Stimulated activated CD8-positive, alpha-beta memory T cell treated with anti-CD3 and anti-CD28 coated beads, Interleukin-4, amount 100 ng/mL, for 24 hours (primary cell): ENCODE measurements at places on chromosomes 2 and 18.

GRCh38 chr18:6044773-6045172 is 149.5 kb upstream of the TMEM200C start:
- no peak for DNase-seq

GRCh38 chr2:217652761-217653639 is 349.8 kb downstream of the TNS1 start:
- no peak for DNase-seq

- no peak for DNase-seq
Measured at GRCh38 chr2:25567406-25567805, 106.0 kb downstream of the DTNB start.

- peak; percentile 75 for DNase-seq
Measured at GRCh38 chr2:196176142-196176738, 4.9 kb upstream of the STK17B start.

GRCh38 chr2:30162806-30163205 is 16.0 kb downstream of the YPEL5 start:
- no peak for DNase-seq

DNA sequence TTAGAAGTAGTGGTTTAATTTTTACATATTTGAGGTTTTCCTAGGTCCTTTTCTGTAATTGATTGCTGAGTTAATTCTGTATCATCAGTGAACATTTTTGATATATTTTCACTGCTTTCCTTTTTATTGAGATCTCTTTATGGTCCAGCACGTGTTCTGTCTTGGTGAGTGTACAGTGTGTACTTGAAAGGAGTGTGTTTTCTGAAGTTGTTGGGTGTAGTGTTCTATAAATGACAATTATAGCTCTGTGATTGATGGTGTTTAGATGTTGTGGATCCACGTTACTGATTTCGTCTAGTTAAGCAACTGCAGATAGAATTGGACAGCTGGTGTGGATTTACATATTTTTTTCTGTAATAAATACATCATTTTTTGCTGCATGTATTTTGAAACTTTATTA is 32.7 kb downstream of the AGFG1 start:
- DNase-seq, result no peak

GRCh38 chr18:6039055-6039454 is 143.7 kb upstream of the TMEM200C start:
- no peak for DNase-seq

DNA sequence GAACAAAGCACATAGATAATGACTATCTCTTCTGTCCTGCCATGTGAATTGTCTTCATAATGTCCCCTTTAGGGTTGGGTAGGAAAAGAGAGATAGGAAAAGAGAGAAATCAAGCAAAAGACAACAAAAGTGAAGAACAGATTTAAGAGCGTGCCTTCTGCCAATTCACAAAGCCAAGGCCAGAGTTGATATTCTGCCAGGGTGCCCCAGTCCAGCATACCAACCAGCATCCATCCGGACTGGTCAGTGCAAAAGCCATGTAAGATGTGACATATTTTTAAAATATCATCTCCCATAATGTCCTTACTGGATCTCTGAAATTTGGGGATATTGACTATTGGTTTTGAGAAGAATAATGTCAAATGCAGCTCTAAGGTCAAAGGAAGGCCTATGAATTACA is 35.7 kb upstream of the KLF7 start:
- DNase-seq, result no peak

GRCh38 chr2:3326871-3327270 is 50.7 kb downstream of the EIPR1 start:
- DNase-seq, result no peak

- no peak for DNase-seq
Measured at GRCh38 chr2:205708231-205708631, 25.9 kb downstream of the NRP2 start.

DNA sequence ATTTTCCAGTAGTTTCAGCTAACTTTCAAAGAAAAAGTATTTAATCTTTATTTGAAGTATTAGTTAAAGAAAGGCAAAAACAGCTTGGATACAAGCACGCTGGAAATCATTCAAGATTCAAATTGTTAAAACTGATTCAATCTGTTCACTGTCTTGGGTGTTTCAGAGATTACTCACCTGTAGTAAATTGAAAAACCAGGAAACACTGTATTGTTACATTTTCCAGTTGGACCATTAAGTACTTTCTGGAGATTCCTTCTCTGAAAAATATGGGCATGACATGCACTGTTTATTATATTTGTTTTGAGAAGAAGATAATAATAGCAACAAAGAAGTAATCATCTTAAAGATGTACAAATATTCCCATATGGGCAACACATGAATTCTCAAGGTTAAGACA is 196.1 kb downstream of the UBE2E3 start:
- no peak for DNase-seq

DNA sequence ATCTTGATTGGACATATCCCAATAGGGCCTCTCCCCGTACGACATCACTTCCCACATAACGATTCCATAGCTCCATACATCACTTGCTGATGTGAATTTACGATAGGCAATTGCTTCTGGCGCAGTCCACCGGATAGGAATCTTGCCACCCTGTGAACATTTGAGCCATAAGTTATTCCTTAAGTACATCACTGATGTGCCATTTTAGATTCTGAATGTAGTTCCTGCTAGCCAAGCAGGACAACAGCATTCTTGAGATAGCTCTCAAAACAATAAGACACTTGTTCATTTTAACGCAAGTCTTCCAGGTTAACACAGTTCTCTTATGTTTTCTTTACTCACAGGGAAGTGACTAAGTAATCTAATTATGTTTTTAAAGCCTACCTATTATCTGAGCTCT is 138.0 kb downstream of the EPHA4 start:
- DNase-seq, result no peak

- DNase-seq, result no peak
Measured at GRCh38 chr18:30450927-30451326, 591.6 kb downstream of the DSC3 start.

GRCh38 chr2:98514096-98514639 is 69.5 kb downstream of the INPP4A start:
- no peak for DNase-seq
